ENCODE measurements at places on chromosomes 3 and 15. TPM values are rescaled to one million over a fixed set of nuclear protein-coding genes. Genes with fewer than 3 reads are reported as not detected.

MLF1 gene
- total RNA-seq, result 8.9 TPM

ACTC1 gene
- total RNA-seq, result not detected

MYO1E gene
- 74.5 TPM for total RNA-seq

C3orf70 gene
- under 0.01 TPM for total RNA-seq

MOBP gene
- total RNA-seq, result not detected

GABRB3 gene
- 0.34 TPM for total RNA-seq

GPR149 gene
- not detected for total RNA-seq

MORC1 gene
- total RNA-seq, result not detected

CSTA gene
- total RNA-seq, result 450 TPM

ADCY5 gene
- total RNA-seq, result not detected

LRRC58 gene
- 35.0 TPM for total RNA-seq

SPTBN5 gene
- 0.34 TPM for total RNA-seq

PDCD7 gene
- 17.9 TPM for total RNA-seq

CLDN11 gene
- 0.43 TPM for total RNA-seq

ZSCAN2 gene
- total RNA-seq, result 3.8 TPM

ASB14 gene
- total RNA-seq, result not detected

ATP13A4 gene
- total RNA-seq, result 6.2 TPM

STRIT1 gene
- not detected for total RNA-seq

CAMK2N2 gene
- total RNA-seq, result under 0.01 TPM

MYLK gene
- 26.0 TPM for total RNA-seq

CHAC1 gene
- total RNA-seq, result 81.0 TPM

FSIP1 gene
- 38.4 TPM for total RNA-seq

ADAMTS9 gene
- 0.34 TPM for total RNA-seq

MYO5A gene
- 56.9 TPM for total RNA-seq

KLHL6 gene
- not detected for total RNA-seq

ACKR2 gene
- 1.6 TPM for total RNA-seq

GTPBP8 gene
- 29.0 TPM for total RNA-seq

GPR62 gene
- under 0.01 TPM for total RNA-seq

GP5 gene
- under 0.01 TPM for total RNA-seq

PFN2 gene
- total RNA-seq, result 328 TPM

FBXO40 gene
- not detected for total RNA-seq

SEMA5B gene
- 0.34 TPM for total RNA-seq

CD200R1 gene
- 0.07 TPM for total RNA-seq

EAF2 gene
- 4.2 TPM for total RNA-seq

MINAR1 gene
- 0.34 TPM for total RNA-seq

SOX14 gene
- total RNA-seq, result not detected
